ENCODE measurements at places on chromosomes 7 and 10. TPM values are rescaled to one million over a fixed set of nuclear protein-coding genes. Genes with fewer than 3 reads are reported as not detected.
A peak's percentile ranks its signal among the peaks of the same experiment; 100 is the strongest.

- H3K27me3 ChIP-seq = no peaks in the 10 kb centered on the region
- no peaks in the 10 kb centered on the region for H3K36me3 ChIP-seq
- peaks cover 5% of the 10 kb centered on the region for H3K4me1 ChIP-seq
- no peak overlapping the region for H3K4me3 ChIP-seq
- H3K27ac ChIP-seq = no peak overlapping the region
- peak; percentile 61 for DNase-seq
Measured at GRCh38 chr10:127157506-127158200, 38.7 kb downstream of the INSYN2A start.

DNA sequence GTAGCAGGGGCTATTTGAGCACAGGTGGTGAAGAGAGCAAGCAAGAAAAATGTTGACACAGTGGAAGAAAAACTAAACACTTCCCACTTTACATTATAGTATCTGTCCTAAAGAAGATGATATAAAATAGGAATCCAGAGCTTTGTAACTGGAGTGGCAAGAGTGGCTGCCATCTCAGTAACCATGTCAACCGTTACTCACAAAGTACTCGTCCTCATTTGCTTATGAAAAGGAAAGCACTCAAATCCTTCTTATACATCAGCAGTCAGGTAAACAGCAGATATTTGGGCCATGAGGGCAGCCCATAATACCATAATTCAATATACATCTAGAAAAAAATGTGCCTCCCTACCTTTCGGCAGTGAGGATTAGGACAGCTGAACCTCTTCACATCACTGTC, 70.1 kb downstream of the RNF216 start:
- DNase-seq = no peak
- H3K27me3 ChIP-seq = no peaks in the 10 kb centered on the region
- peaks cover 62% of the 10 kb centered on the region for H3K36me3 ChIP-seq
- no peak overlapping the region for H3K27ac ChIP-seq

Gene CYP26C1
- total RNA-seq = not detected

Gene AGAP9
- total RNA-seq = 6.5 TPM
